ENCODE measurements at places on chromosomes 12 and 14. TPM values are rescaled to one million over a fixed set of nuclear protein-coding genes. Genes with fewer than 3 reads are reported as not detected.

DNA sequence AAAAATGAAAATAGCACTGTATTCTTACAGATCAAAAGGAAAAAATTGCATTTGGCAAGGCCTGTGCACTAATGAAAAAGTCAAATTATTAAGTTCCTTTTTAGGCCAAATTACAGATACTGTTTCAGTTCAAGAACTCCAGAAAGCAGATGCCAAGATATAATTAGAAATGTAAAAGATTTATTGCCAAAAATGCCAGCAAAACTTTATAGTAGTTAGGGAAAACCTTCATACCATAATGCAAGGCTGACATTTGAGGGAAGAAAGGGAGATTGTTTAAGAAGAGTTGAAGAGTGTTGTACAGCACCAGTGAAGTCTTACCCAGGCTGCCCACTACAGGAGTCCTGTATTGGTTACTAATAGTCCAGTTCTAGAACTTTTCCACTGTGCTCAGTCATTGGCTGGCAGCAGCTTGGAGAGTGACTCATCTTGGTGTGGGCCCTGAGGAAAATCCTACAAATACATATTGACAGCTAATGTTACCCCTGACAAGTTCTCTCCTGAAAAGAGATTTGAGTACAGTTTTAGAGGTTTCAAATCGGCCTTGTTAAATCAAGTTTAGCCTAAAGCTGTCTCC is 600.4 kb downstream of the C12orf50 start:
- no peak for DNase-seq

DNA sequence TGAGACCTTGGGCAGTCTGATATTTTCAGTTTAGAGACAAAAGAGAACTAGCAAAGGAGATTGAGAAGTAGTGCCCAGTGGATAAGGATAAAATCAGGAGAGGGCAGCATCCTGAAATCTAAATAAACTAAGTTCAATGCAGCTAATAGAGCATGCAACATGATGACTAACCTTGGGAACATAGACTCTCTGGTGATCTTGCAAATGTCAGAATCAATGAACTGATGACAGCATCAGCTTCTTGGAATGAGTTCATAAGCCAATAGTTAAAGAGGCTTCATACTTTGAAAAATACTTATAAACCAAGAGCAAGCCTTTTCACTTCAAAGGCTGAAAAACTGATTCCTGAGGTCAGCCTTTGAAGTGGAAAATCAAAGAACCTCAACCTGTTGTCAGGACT is 8.2 kb downstream of the TAS2R19 start:
- DNase-seq: no peak

DNA sequence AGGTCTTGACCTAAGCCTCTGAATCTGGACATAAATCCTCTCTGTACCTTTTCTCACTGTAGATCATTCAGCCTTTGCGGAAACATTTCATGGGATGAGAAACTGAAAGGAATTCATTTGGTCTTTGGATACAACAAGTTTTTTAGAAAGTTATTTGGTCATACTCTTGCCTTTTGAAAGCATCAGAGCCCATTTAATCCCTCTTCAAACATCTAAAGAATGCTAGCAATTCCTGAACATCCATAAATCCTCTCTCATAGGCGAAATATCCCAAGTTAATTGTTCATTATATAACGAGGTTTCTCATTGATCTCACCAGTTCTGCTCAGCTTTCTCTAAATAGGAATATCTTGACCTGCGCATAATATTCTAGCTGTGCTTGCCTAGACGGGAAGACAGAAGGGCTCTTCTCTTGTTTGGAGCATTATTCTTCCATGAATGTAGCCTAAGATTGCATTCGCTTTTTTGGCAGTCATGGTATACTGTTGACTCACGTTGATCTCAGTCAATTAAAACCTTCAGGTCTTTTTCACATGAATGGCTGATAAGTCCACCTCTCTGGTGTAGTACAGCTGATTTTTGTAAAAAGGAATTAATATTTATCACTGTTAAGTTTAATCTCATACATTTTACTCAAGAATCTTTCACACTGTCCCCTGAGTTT is 24.1 kb downstream of the NTN4 start:
- DNase-seq: no peak

- DNase-seq: peak; percentile 94
Observed at GRCh38 chr12:99390707-99391106, 256.8 kb upstream of the GARIN6 start.

GRCh38 chr12:8987685-8988084 is 1.7 kb upstream of the KLRG1 start:
- no peak for DNase-seq

DNA sequence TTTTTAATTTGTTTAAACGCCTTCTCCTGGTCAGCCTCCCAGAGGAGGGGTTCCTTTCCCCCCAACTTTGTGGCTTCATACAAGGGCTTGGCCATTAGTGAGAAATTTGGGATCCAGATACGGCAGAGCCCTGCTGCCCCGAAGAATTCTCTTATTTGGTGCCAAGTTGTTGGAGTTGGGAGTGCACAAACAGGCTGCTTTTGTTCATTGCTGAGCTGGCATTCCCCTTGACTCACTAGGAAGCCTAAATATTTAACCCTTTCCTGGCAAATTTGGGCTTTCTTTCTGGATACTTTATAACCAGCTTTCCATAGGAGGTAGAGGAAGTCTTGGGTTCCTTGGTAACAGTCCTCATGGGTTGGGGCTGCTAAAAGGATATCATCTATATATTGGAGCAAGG is 10.3 kb upstream of the ADAM21 start:
- no peak for DNase-seq

DNA sequence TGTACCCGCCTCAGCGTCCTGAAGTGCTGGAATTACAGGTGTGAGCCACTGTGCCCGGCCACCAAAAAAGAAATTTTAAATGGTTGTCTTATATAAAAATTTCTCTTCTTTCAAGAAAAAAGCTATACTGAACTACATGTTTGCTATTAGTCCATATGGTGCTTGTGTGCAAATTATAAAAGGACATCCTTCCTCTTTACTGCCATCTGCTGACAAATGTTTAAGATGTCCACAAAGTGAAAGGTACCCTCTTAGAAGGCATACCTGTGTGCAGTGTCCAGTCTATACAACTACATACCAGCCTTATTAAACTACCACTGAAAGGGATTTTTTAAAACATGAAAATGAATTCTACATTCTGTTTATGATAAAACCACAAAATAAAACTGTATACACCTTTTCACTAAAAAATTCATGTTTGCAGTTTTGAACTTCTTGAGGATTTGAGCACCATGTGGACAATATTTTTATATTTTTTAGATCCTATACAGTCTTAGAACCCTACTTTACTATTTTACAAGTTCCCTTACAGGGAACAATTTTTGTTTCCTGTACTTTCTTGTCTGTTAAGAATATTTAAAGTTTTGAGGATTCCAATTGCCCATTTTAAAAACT is 32.8 kb upstream of the TOMM20L start:
- DNase-seq: no peak

Gene NR1H4
- not detected for total RNA-seq

- no peak for DNase-seq
Observed at GRCh38 chr12:63348556-63348955, 197.6 kb upstream of the AVPR1A start.

Gene CARMIL3
- 5.0 TPM for total RNA-seq

Gene WSCD2
- 0.80 TPM for total RNA-seq

Gene TBX3
- total RNA-seq: 57.9 TPM

DNA sequence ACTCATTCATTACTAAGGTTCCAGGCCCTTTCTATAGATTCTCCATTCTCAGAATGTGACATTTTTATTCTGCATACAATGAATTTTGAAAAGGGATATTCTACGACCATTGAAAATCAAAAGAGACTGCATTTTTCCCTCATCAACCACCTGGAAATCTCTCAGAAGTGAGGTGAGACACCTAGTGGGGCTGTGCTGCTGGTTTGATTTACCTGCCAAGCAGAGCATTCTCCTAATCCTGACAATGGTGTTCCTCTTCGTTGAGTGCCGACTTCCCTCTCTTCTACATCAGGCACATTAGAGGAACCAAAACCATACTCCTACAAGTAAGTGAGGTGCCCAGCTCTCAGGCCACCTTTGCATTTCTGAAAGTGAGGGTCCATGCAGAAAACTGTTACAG is 14.9 kb downstream of the CKB start:
- DNase-seq: peak; percentile 32

Gene UNC79
- 12.4 TPM for total RNA-seq

DNA sequence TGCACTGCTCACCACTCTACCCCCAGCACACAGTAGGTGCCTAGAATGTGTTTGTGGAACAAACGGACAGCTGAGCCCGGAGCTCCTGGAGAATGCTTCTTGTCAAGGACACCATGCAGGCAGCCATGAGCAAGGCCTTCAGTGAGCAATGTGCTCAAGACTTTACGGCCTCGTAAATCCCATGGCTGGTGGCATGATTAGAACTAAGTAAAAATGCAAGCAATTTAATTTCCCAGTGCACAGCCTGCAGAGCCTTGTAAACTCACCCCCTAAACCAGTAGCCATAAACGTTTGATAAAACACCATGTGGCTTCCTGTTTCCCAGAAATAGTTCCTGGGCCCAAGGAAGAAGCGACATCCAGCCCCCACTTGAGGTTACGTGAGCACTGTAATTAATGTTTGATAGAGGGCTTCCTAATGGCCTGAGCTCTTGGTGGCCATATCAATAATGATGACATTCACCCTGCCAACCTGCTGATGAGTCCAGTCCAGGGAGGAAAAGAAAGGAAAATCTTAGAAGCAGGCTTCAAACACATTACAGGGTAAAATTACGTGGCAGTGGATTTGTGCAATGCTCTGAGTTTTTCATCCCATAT is 36.4 kb upstream of the FICD start:
- no peak for DNase-seq

Gene GPRC5D
- total RNA-seq: not detected

Gene DRAM1
- 1.4 TPM for total RNA-seq

GRCh38 chr12:88801227-88802095 is 221.2 kb upstream of the KITLG start:
- no peak for DNase-seq

DNA sequence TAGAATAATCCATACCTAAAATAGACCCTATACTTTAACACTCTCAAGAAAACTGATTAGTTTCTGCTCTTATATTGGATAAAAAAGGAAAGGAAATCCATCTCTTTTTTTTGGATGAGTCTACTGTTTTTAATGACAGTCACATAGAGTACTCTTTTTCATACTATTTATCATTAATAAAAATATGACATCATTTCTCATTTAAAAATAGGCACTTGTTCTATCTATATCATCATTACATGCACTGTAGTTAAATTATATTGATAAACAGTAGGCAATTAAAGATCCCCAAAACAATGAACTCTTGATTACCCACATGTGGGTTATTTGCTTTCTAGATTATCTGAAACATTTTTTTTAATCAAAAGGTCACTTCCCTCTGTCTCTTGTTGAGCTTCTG is 338.8 kb downstream of the NELL2 start:
- DNase-seq: no peak

- DNase-seq: no peak
Observed at GRCh38 chr12:29944269-29945000, 160.7 kb upstream of the TMTC1 start.

- DNase-seq: no peak
Observed at GRCh38 chr14:90620568-90621077, 195.6 kb downstream of the TTC7B start.

- DNase-seq: peak; percentile 59
Observed at GRCh38 chr14:28758253-28758884, 8.2 kb upstream of the FOXG1 start.

Gene ITGA5
- total RNA-seq: 192 TPM

GRCh38 chr14:69149461-69150244 is 3.3 kb downstream of the DCAF5 start:
- DNase-seq: no peak

Gene OR4E1
- total RNA-seq: not detected

DNA sequence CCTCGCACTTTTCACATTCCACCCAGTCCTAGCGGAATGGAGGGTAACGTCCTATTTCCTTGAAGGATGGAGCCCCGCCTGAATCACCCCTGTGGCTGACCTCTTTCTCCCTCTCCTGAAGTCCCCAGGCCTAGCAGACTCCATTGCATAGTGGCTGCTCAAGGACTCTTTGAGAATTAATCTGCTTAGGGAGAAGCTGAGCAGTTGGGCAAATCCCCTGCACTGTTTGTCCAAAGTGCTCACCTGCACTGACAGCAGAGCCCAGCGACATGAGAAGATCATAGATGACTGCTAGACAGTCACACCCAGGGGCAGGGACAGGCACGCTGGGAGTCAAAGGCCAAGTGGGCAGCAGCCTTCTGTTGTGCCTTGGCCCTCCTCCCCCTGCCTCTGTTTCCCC is 37.7 kb upstream of the DICER1 start:
- peak; percentile 26 for DNase-seq

Gene TOMM20L
- total RNA-seq: not detected

GRCh38 chr14:96502621-96503305 is 581 bp downstream of the PAPOLA start:
- peak; percentile 80 for DNase-seq

GRCh38 chr12:68733661-68734071 is 12.3 kb upstream of the SLC35E3 start:
- DNase-seq: no peak

Gene GLT8D2
- total RNA-seq: 0.90 TPM

Measured in endodermal cell (in vitro differentiated cells).